ENCODE measurements at places on chromosomes 11 and 22.

GRCh38 chr22:22986008-22986407 lies 84.3 kb upstream of the GNAZ start:
- no peak for DNase-seq

DNA sequence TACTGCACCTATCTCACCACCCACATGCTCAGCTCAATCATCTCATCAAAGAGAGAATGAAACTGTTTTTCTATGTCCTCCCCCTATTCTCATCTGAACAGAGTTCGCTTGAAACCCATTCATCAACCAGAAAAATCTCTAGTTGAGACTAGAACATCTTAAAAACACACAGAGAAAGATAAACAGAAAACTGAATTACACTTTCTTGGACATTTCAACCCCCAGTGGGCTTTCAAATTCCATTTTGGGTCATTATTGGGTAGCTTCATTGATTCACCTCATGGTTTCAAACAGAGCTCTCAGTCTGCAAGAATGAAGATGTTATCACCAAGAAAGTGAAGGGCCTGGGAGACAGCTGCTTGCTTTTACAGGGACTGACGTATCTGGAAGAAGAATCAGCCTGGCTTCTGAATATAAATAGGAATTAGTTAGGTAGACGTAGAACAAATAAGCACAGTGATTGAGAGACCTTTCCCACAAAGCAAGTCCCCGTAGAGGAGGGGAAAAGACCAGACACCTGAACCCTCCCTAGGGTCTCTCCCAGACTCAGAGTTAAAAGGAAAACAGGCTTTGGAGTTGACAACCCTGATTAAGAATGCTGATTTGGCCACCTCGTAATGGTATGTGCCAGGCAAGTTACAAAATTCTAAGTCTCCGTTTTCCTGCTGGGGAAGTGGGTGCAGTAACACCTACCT lies 155.7 kb downstream of the BBOX1 start:
- no peak for DNase-seq

GRCh38 chr11:118450451-118450850 lies 14.2 kb downstream of the KMT2A start:
- DNase-seq, result no peak

DNA sequence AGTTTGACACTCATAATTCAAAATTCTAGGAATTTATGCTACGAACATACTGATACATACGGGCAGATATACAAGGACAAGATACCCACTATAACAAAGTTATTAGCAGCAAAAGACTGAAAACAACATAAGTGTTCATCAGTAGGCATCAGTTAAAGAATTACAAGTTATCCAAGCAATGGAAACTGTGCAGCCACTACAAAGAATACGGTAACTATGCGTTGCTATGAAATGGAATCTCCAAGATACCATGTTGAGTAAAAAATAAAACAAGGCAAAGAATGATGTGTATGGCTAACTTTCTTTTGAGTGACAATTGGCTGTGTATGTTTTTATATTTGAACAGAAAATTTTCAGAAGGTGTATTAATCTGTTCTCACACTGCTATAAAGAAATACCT lies 151.7 kb downstream of the ADAMTS15 start:
- DNase-seq, result peak; percentile 64

GRCh38 chr11:134100171-134100570 lies 31.3 kb downstream of the JAM3 start:
- DNase-seq, result no peak

- DNase-seq, result no peak
Observed at GRCh38 chr22:20131859-20132685, 468 bp downstream of the ZDHHC8 start.

DNA sequence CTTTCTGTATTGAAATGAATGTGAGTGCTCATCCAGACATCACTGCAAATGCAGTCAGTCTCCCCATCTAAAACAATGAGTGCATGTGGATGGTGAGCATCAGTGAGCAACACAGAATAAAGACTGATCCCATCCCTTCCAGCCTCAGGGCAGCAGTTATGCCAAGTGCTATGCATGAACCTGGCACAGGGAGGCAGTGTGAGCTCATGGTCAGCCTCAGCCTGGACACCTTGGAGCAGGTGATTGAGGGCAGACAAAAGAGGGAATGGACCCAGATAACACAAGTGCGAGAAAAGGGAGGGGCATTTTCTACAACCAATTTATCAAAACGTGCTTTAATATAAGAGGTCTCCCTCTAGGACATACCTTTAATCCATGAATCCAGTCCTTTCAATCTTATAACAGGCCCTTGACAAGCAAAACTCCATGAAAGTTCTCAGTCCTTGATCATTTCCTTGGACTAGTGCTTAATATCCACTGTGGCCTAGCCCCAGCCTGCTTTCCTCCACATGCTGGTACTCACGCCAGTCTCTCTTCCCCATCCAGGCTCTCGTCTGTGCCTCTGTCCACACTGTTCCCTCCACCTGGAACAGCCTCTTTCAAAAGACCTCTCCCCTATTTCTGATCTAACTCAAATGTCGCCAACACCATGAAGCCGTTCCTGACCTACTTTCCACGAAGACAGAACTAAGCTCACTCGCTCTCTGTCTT lies 50.5 kb upstream of the LRRC55 start:
- DNase-seq, result peak; percentile 9

- DNase-seq, result no peak
Observed at GRCh38 chr11:33325451-33325850, 68.3 kb downstream of the HIPK3 start.

GRCh38 chr22:48849963-48850657 lies 977.6 kb downstream of the BRD1 start:
- DNase-seq, result no peak

Data from fibroblast of skin of back (primary cell).